PC-3 (cell line): ENCODE measurements at places on chromosomes 6 and 20.

DNA sequence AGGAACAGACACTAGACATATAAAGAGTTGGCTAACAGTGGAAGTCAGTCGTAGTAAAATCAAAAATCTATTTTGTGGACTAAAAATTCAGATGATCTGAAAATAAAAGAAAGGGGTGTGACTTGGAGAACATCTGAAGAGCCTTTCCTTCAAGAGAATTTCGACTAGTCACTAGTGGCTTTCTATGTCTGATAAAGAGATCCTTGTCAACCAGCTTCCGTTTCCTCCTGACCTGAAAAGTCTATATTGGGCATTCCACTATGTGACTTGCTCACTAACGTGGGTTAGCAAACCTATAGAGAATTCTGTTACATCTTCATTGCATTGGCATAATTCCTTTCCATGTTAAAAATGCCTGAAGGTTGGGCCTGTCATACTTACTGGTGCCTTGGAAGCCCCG lies 25.9 kb downstream of the TRAF3IP2 start:
- DNase-seq: no peak

GRCh38 chr6:1729133-1729749 lies 119.5 kb downstream of the FOXC1 start:
- DNase-seq: no peak

- DNase-seq: no peak
Observed at GRCh38 chr6:144190080-144190479, 39.8 kb downstream of the STX11 start.

DNA sequence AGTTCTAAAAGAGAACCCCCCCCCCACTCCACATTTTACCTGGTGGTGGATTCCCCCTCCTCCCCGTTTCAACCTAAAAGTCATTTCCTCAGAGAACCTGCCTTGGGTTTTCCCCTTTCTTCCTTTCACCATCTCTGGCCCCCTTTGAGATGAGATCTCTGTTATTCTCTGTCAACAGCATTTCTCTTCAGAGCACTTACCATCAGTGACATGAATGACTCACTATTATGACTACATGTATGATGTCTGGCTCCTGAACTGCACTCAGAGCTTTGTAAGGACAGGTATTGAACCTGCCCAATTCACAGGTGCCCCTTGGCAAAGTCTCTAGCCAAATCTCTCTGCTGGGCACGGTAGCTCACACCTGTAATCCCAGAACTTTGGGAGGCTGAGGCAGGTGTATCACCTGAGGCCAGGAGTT lies 61.4 kb upstream of the JARID2 start:
- no peak for DNase-seq

GRCh38 chr6:109794201-109794923 lies 103.3 kb downstream of the FIG4 start:
- DNase-seq: peak; percentile 77

- peak; percentile 93 for DNase-seq
Observed at GRCh38 chr6:6676910-6677441, 88.5 kb downstream of the LY86 start.

DNA sequence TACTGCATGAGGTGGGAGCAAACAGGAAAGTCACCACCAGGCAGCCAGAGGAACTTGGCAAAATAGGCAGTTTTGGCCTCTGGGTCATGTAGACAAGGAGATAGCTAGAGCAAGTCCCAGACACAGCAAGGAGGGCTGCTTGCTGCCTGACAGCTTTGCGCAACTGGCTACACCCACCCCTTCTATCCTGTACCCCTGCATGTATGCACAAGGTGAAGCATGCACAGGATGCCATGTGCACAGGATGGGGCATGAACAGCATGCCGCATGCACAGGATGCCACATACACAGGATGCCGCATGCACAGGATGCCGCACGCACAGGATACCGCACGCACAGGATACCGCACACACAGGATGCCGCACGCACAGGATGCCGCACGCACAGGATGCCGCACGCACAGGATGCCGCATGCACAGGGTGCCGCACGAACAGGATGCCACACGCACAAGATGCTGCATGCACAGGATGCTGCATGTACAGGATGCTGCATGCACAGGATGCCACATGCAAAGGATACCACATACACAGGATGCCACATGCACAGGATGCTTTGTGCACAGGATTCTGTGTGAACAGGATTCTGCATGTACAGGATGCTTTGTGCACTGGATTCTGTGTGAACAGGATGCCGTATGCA lies 104.9 kb upstream of the IYD start:
- DNase-seq: no peak

DNA sequence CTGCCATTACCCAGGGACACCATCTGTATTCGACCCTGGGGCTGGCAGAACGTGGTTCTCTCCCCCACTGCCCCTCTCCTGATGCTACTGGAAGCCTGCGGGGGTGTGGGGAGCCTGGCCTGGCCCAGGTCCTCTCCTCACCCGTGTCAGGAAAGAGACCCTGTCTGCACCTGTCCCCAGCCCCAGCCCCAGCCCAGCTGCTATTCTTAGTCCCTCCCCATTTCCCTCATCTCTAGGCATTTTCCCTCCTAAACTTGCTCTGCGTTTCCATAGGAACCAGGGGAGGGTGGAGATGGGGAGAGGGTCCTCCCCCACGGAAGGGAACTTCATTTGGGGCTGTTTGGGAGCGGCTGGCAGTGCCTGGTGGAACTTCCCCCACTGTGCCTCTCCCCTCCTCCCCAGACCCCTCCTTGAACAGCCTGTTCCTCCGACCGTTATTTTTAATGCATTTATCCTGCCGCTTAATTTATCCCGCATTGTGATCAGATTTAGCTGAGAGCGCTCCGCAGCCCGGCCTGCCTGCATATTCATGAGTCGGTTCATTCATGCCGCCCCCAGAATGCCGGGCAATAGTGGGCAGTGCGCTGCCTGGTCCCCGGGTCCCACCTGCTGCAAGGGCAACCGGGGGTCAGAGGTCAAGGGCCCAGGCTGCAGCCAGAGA lies 31.8 kb upstream of the DLGAP4 start:
- no peak for DNase-seq

GRCh38 chr6:139422105-139423036 lies 47.9 kb upstream of the CITED2 start:
- no peak for DNase-seq

DNA sequence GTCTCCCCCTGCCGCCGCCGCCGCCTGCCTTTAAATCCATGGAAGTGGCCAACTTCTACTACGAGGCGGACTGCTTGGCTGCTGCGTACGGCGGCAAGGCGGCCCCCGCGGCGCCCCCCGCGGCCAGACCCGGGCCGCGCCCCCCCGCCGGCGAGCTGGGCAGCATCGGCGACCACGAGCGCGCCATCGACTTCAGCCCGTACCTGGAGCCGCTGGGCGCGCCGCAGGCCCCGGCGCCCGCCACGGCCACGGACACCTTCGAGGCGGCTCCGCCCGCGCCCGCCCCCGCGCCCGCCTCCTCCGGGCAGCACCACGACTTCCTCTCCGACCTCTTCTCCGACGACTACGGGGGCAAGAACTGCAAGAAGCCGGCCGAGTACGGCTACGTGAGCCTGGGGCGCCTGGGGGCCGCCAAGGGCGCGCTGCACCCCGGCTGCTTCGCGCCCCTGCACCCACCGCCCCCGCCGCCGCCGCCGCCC lies 474 bp downstream of the CEBPB start:
- DNase-seq: peak; percentile 59

GRCh38 chr6:51336185-51336584 lies 517.5 kb downstream of the TFAP2B start:
- no peak for DNase-seq

DNA sequence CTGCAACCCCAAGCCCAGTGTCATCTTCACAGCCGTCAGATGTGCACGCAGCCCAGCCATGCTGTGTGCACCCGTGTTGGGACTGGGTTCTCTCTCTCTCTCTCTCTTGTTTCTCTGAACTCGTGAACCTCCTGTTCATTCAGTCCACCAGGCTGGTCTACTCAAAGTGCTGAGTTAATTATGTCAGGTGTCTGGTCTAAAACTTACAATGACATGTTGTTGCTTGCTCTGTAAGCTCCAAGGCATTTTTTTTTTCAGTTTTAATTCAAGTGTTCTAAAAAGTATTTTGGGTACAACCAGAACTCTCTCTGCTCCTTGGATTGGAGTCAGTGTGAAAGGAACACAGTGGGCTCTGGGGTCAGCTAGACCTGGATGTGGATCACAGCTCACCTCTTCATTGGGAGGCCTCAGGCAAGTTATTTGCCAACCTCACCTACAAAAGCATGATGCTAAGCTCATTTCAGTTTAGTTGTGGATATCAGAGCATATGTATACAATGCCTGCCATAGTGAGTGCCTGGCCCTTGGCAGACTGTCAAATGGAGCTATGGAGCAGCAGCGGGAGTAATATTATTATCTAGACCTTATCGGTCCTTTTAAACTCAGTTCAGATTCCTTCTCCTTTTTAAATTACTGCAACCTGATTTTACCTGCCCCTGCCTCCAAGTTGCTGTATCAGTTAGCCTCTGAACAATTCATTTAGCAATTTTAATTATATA lies 59.5 kb downstream of the PLEKHG1 start:
- DNase-seq: no peak

DNA sequence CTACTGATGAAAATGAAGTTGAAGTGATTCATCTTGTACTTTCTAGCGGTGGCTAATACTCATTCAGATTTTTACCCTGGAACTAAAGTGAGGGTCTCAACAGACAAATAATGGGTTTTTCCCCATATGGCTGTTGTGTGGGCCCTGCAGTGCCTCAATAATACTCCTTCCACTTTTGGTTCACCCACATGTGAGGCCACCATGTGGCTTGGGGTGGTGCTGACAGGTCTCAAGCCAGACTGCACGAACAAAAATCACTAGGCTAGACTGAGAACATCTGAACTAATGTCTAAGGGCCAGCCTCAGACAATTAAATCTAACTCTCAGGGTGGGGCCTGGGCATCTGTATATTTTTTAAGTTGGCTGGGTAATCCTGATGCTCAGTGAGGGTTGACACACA lies 7.9 kb upstream of the COL12A1 start:
- DNase-seq: no peak

DNA sequence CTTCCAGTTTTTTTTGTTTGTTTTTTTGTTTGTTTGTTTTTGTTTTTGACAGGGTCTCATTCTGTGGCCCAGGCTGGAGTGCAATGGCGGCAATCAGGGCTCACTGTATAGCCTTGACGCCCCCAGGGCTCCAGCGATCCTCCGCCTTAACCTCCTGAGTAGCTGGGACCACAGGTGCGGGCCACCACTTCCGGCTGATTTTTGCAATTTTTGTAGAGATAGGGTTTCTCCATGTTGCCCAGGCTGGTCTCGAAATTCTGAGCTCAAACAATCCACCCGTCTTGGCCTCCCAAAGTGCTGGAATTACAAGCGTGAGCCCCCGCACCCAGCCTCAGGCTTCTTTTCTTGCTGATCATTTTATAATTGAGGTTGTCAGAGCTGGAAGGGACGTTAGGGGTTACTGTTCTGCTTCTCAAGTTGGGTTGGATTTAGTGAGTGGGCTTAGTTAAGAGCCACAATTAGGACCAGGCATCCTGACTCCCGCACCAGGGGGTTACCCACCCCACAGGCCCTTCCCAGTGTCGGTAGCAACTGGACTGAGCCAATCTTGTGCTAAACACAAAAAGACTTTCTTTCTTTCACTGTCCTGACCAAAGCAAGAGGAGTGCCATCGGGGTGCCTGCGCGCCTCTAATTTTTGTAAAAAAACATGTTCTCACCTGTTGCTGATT lies 13.1 kb upstream of the ZSCAN9 start:
- DNase-seq: peak; percentile 18
